ENCODE measurements at places on chromosomes 2 and 18. TPM values are rescaled to one million over a fixed set of nuclear protein-coding genes. Genes with fewer than 3 reads are reported as not detected.

- no peak overlapping the region for H3K27ac ChIP-seq
- peaks cover 21% of the 10 kb centered on the region for H3K4me1 ChIP-seq
- H3K27me3 ChIP-seq: no peaks in the 10 kb centered on the region
- no peak for DNase-seq
Observed at GRCh38 chr2:209547726-209548125, 123.9 kb downstream of the MAP2 start.

DNA sequence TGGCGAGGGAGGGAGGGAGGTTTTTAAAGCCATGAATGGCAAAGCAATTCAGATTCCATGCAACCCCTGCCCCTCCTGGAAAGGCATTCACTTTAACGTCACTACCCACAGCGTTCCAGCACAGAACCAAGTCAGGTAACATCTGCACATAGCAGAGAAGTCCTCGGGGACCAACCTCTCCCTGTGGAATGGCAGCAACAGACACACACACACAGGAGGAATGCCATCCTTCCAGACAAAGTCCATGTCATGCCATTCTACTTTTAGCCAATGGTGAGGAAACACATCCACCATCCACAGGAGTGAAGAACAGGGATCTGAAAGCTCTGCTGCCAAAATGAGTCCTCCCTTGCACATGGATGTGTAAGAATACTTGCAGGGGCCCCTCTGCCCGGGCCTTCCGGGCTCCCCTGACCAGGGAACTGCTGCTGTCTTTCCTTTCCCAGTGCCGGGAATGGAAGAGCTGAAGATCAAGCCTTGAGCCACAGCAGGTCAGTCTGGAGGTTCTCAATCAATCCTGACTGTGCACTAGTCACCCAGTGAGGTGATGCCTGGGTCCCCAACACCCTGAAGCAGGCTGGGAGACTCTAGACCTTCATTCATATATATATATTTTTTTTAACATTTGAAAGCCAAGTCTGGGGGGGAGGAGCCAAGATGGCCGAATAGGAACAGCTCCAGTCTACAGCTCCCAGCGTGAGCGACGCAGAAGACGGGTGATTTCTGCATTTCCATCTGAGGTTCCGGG, 63.7 kb downstream of the UXS1 start:
- no peak overlapping the region for H3K27ac ChIP-seq
- H3K4me3 ChIP-seq: peak overlapping the region; percentile 49
- H3K36me3 ChIP-seq: peaks cover 3% of the 10 kb centered on the region
- H3K27me3 ChIP-seq: no peaks in the 10 kb centered on the region
- peaks cover 12% of the 10 kb centered on the region for H3K4me1 ChIP-seq

DNA sequence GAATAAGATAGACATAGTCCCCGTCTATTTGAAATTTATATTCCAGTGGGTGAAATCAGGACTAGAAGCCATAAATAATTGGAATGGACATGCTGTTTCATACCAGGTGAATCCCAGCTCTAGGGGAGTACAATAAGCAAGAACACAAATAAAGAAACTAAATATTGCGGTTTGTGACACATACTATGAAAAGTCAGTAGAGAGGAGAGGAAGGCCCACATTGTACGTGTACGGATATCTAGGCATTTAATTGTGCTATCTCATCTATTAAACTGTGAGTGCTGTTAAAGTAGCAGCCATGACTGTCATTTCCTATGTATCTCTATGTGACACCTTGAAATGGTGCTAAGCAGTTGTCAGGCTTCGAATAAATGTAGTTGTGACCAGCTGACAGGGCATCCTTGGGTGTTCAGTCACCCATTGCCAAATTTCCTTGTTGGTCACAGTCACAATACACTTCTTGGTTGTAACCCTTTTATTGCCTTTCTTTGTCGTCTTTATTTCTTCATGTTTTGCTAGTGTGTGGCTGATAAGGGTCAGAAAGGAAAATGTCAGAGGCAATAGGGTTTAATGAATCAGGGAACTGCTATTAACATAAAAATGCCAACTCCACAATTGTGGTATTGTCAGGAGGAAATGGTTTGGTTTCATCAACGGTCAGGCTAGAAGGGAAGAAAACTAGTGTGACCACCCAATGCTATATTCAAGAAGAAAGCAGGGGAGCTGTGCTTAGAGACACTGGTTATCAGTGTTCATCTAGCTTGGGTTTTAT, 31.5 kb downstream of the CPO start:
- H3K27me3 ChIP-seq: no peaks in the 10 kb centered on the region
- DNase-seq: no peak
- no peaks in the 10 kb centered on the region for H3K36me3 ChIP-seq
- no peak overlapping the region for H3K27ac ChIP-seq
- no peak overlapping the region for H3K4me3 ChIP-seq

GRCh38 chr2:225779829-225780228, 380.3 kb downstream of the NYAP2 start:
- no peak overlapping the region for H3K4me3 ChIP-seq
- H3K36me3 ChIP-seq: no peaks in the 10 kb centered on the region
- no peak for DNase-seq
- no peak overlapping the region for H3K27ac ChIP-seq
- no peaks in the 10 kb centered on the region for H3K27me3 ChIP-seq

DNA sequence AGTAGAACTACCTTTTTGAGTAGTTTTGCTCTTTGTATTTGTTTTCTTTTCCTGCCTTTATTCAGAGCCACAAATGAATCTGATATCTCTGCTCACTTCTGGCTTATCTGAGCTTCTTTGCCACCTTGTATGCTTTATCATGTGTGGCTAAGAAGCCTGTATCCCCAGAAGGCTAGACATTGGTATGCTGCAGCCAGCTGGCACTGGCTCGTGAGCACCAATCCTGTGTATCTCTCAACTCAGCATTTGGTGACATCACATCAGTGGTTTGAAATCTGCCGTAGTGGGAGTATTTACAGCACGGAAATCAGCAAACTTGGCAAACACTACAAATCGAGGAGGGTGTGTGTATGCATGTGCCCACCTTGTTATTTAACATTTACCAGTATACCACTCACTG, 183.7 kb upstream of the LHCGR start:
- no peaks in the 10 kb centered on the region for H3K36me3 ChIP-seq
- H3K4me3 ChIP-seq: no peak overlapping the region
- no peaks in the 10 kb centered on the region for H3K4me1 ChIP-seq
- DNase-seq: no peak
- H3K27me3 ChIP-seq: peaks cover 23% of the 10 kb centered on the region
- H3K27ac ChIP-seq: no peak overlapping the region

DNA sequence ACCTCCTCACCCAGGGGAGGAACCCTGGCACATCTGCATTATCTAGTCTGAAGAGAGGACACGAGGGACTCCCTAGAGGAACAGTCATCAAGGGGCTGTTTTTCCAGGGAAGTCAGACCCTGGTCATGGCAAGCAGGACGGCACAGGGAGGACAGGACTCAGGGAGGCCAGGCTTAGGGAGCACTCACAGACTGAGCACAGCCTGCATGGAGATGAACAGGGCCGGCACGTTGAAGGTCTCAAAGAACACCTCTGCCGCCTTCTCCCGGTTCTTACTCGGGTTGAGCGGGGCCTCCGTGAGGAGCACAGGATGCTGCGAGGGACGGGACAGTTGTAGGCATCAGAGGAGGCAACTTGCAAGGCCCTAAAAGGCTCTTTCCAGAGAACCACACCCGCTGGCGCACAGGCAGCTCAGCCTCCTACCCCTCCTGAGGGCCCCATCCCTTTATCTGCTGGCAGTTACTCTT, 5.1 kb downstream of the ACTR1B start:
- H3K27me3 ChIP-seq: no peaks in the 10 kb centered on the region
- H3K4me1 ChIP-seq: peaks cover 23% of the 10 kb centered on the region
- peaks cover 27% of the 10 kb centered on the region for H3K36me3 ChIP-seq
- no peak overlapping the region for H3K27ac ChIP-seq
- no peak for DNase-seq

DNA sequence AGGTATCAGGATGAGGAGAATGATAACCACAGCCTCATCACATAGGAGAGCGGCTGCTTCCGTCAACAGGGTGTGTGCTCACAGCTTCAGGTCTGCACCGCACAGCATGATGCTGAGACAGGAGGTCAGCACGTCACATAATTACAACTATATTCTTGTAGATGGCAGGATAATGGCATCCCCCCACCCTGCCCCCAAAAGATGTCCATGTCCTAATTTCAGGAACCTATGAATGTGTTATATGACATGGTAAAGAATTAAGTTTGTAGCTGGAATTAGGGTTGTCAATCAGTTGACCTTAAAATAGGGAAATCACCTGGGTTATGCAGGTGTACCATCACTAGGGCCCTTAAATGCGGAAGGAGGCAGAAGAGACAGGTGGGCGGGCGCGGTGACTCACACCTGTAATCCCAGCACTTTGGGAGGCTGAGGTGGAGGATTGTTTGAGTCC, 73.9 kb downstream of the ARL4C start:
- no peaks in the 10 kb centered on the region for H3K27me3 ChIP-seq
- no peak overlapping the region for H3K4me3 ChIP-seq
- H3K27ac ChIP-seq: peak overlapping the region; percentile 97
- peaks cover 66% of the 10 kb centered on the region for H3K4me1 ChIP-seq
- no peak for DNase-seq

DNA sequence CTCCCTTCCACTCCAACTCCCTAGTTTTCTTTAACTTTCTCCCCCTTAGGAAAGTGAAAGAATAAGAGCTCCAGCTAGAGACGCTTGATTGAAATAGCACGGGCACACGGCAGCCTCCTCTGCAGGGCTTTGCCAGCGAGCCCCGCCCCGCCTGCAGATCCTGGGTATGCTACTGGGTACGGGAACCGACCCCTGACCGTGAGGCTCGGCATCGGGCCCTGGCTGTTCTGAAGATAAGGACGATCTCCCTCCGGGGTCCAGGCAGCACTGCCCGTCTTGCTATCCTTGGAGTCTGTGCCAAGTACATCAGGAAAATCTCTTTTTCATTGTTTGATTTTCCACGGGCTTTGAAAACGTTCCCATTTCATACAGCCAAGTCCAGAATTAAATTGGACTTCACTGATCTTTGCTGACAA, 284.5 kb downstream of the MTX2 start:
- H3K4me1 ChIP-seq: peaks cover 19% of the 10 kb centered on the region
- peak overlapping the region; percentile 68 for H3K4me3 ChIP-seq
- peaks cover 52% of the 10 kb centered on the region for H3K27me3 ChIP-seq
- DNase-seq: no peak

DNA sequence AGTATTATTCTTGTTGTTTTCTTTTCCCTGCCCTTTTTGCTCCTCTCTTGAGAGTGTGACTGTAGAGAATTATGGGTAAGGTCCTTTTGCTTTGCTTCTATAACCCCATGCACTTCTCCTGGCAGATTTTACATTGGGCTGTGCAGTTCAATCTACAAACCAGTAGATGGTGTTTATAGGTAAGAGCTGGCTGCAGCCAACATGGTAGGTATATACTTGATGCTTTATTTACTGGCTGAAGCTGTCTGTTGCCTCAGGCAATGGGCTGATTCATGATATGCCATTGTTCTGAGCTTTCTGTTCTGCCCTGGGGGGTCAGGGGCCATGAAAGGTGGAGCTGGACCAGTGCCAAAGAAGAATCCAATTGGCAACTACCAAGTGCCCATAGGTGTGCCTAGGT, 48.3 kb upstream of the MYL1 start:
- H3K4me3 ChIP-seq: no peak overlapping the region
- H3K27me3 ChIP-seq: no peaks in the 10 kb centered on the region
- no peaks in the 10 kb centered on the region for H3K4me1 ChIP-seq
- DNase-seq: no peak
- no peaks in the 10 kb centered on the region for H3K36me3 ChIP-seq
- H3K27ac ChIP-seq: no peak overlapping the region

DNA sequence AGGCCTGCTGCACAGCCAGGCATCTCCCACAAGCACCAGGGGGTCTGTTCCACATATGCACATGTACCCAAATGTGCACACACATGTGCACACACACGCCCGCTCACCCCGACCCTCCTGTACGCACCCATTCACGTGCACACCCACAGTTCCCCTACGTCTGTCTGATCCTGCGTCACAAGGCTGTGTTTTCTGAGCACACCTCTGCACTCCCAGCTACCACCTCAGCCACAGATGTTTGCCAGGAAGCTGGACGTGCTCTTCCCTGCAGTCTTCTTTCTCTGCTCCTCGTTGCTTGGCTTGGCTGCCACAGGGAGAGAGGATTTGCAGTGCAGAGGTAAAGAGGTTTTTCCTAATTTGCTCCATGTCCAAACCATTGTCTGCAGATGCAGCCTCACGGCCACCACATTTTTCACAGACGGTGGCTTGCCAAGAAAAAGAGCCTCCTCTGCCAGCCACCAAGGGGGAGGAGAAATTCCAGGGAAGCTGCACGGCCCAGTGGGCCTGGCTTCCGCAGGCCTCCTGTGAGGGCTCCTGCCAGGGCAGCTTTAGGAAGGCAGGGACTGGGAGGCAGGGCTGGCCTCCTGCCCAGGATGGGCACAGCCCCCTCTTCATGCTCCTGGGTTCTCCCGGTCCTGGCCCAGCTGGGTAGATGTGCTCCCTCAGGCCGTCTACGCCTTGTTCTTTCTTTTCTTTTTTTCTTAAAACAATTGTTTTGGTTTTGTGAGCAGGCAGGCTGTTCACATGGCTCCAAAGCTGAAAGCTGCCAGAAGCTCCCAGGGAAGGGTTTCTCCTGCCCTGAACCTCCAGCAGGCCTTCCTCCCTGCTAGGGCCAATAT, 29.3 kb upstream of the HS6ST1 start:
- H3K27me3 ChIP-seq: no peaks in the 10 kb centered on the region
- H3K4me3 ChIP-seq: peak overlapping the region; percentile 55
- peaks cover 5% of the 10 kb centered on the region for H3K36me3 ChIP-seq
- peak overlapping the region; percentile 90 for H3K27ac ChIP-seq
- no peak for DNase-seq

DNA sequence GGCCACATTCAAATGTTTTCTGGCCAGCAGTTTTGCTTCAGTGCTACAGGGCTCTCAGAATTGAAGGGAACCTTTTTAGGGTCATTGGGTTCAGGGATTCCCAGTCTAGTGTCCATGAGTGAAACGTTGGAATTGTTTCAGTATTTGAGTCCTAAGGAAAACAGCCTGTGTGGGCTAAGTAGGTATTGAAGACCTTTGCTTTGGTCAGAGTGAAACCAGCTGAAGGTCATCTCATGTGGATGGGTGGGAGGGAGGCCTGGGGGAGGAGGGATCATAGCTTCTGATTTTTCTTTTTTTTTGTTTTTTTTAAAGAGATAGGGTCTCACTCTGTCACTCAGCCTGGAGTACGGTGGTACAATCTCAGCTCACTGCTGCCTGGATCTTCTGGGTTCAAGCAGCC, 20.2 kb downstream of the B3GNT2 start:
- no peaks in the 10 kb centered on the region for H3K27me3 ChIP-seq
- no peak for DNase-seq
- H3K4me1 ChIP-seq: peaks cover 78% of the 10 kb centered on the region

GRCh38 chr2:233418761-233419546, 64.7 kb downstream of the DGKD start:
- DNase-seq: no peak
- peak overlapping the region; percentile 94 for H3K27ac ChIP-seq
- H3K36me3 ChIP-seq: no peaks in the 10 kb centered on the region
- no peaks in the 10 kb centered on the region for H3K27me3 ChIP-seq
- H3K4me3 ChIP-seq: peak overlapping the region; percentile 60

The ANKRD30B gene
- total RNA-seq: not detected

- peak overlapping the region; percentile 31 for H3K4me3 ChIP-seq
- H3K4me1 ChIP-seq: peaks cover 7% of the 10 kb centered on the region
- peaks cover 17% of the 10 kb centered on the region for H3K27me3 ChIP-seq
- H3K36me3 ChIP-seq: no peaks in the 10 kb centered on the region
- H3K27ac ChIP-seq: no peak overlapping the region
Observed at GRCh38 chr2:10548626-10549025, 100.5 kb upstream of the ODC1 start.

GRCh38 chr2:190722835-190723234, 74.0 kb downstream of the NAB1 start:
- peak overlapping the region; percentile 83 for H3K27ac ChIP-seq
- peaks cover 38% of the 10 kb centered on the region for H3K4me1 ChIP-seq
- no peak overlapping the region for H3K4me3 ChIP-seq

- H3K4me1 ChIP-seq: peaks cover 39% of the 10 kb centered on the region
- DNase-seq: no peak
- H3K27ac ChIP-seq: peak overlapping the region; percentile 35
Observed at GRCh38 chr2:227877421-227878310, 6.2 kb downstream of the DAW1 start.

Data from chondrocyte (in vitro differentiated cells).